Skin of body (tissue), 3 donors: ENCODE measurements at places on chromosomes 16 and 17. TPM values are rescaled to one million over a fixed set of nuclear protein-coding genes. Genes with fewer than 3 reads are reported as not detected.

DNA sequence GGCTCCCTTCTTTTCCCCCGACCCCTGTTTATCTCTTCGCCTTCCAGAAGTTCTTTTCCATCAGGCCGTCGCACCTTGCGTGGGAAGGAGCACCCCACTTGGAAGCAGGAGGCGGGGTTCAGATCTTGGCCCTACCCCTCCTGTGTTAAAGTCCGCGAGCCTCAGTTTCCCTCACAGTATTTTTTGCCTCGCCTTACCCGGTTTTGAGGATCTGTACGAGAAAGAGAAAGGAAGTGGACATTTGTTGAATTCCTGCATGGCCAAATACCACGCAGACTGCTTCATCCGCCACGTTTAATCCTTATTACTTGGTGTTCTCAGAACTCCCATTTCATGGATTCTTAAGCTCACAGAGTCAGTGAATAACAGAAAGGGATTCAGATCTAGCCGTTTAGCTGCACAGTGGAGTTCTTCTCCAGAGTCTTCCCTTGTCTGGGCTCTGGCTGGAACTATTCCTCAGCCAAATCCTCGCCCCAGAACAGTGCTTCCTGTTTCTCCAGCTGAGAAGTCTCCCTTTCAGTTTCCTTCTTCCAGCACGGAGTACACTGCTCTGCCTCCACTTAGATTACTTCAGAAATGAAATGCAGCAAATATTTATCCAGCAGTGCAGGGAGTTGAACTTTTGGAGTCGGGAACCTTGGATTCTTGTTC, 590 bp downstream of the TMEM219 start:
- DNase-seq: peak; percentile 26

GRCh38 chr17:47222047-47222446, 12.9 kb downstream of the MYL4 start:
- no peak for DNase-seq

SPNS2 gene
- 24.1 TPM for total RNA-seq

CCDC144A gene
- 1.7 TPM for total RNA-seq

DNA sequence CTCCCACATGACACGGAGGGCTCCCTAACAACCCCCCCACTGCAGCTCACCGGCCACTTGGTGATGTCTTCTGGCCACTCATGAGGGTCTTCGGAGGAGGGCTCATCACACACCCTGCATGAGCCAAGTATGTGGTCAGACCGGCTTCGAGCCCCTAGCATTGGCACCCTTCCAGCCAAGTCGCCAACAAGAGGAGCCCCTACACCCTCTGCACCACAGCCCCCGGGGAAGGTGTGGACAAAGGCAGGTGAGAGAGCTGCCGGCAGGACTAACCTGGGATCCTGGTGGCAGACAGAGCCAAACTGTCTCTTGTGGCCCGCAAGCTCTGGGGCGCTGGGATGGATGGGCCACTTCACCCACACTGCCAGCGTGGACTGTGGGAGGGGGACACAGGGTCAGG, 6.5 kb downstream of the SNRNP25 start:
- no peak for DNase-seq

DNA sequence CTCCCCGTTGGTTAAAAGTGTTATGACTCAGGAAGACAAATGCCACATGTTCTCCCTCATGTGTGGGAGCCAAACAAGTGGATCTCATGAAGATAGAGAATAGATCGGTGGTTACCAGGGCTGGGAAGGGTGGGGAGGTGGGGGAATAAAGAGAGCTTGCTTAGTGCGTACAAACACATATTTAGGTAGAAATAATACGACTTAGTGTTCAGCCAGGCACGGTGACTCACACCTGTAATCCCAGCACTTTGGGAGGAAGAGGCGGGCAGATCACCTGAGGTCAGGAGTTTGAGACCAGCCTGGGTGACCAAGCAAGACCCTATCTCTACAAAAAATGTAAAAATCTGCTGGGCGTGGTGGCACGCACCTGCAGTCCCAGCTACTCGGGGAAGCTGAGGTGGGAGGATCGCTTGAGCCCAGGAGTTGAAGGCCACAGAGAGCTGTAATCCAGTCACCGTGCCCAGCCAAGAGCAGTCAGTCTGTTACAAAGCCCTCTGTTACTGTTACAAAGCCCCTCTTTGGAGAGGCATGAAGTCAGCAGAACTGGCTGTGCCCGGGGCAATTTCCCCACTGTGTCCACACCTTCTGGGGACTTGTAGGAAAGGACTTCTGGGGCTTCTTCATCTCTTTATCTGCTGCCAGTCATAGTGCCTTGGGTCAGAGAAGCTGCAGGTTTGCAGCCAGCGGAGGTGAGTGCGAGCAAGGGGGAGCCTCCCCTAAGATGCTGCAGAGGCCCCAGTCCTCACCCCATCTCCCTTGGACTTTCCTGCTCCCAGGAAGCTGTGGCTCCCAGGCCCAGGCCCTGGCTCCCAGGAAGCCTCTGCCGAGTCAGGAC, 4.3 kb upstream of the ALDH3A1 start:
- no peak for DNase-seq

SCIMP gene
- 0.99 TPM for total RNA-seq

RUSF1 gene
- 33.2 TPM for total RNA-seq

- no peak for DNase-seq
These were observed 54.9 kb downstream of the RAB11FIP4 start for GRCh38 chr17:31446195-31446967.

HAP1 gene
- total RNA-seq: 0.49 TPM

GRCh38 chr17:20184977-20185619, 175.9 kb downstream of the SPECC1 start:
- no peak for DNase-seq

- no peak for DNase-seq
These were observed 16.0 kb downstream of the BTBD17 start for GRCh38 chr17:74345433-74346241.

GRCh38 chr16:85594273-85594977, 18.7 kb upstream of the GSE1 start:
- DNase-seq: no peak

DNA sequence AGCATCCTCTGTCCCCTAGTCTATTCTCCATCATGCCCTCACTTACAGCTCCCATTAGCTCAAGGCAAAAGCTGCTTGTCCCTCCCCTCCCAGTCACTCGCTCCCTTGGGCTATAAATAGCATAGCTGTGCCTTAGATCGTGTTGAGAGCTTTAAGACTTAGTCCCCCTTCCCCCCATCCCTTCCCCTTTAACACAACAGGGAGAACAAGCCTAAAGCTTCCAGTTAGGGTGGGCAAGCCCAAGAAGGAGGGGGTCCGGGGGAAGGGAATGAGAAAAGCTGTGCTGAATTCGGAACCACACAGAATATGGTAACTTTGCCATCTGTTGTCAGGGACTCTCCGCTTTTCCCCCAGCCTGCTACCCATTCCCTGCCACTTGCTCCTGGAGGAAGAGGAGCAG, 4.9 kb upstream of the HIGD1B start:
- DNase-seq: no peak

GRCh38 chr16:5581908-5582307, 484.3 kb upstream of the EEF2KMT start:
- no peak for DNase-seq

GRCh38 chr16:69306031-69306430, 5.1 kb upstream of the VPS4A start:
- DNase-seq: no peak

GRCh38 chr17:46157443-46158062, 35.7 kb downstream of the KANSL1 start:
- DNase-seq: no peak

GRCh38 chr16:19691161-19691711, 26.8 kb downstream of the KNOP1 start:
- DNase-seq: no peak

GRCh38 chr17:55620945-55621344, 101.7 kb downstream of the TMEM100 start:
- DNase-seq: no peak

- no peak for DNase-seq
These were observed 6.6 kb downstream of the SPAG5 start for GRCh38 chr17:28592260-28592659.
